Smooth muscle cell of bladder (primary cell): ENCODE measurements at places on chromosomes 5 and 9. TPM values are rescaled to one million over a fixed set of nuclear protein-coding genes. Genes with fewer than 3 reads are reported as not detected.

PDGFRB gene
- total RNA-seq = 97.1 and 121 TPM in 2 replicates

PCDHGB2 gene
- 2.4 and 2.7 TPM in 2 replicates for total RNA-seq

PRXL2C gene
- total RNA-seq = 16.2 and 21.7 TPM in 2 replicates

GPR150 gene
- total RNA-seq = 0.28 TPM in 2 replicates

KCNMB1 gene
- total RNA-seq = under 0.01 TPM in 1 of 2 replicates, not detected in the other

CRHBP gene
- 1.3 and 2.1 TPM in 2 replicates for total RNA-seq

IFNA13 gene
- total RNA-seq = not detected in 2 replicates

ROR2 gene
- 29.4 and 30.0 TPM in 2 replicates for total RNA-seq
